Esophagus muscularis mucosa (tissue), 4 donors: ENCODE measurements at places on chromosomes 6 and 20. TPM values are rescaled to one million over a fixed set of nuclear protein-coding genes. Genes with fewer than 3 reads are reported as not detected.
A peak's percentile ranks its signal among the peaks of the same experiment; 100 is the strongest.

DNA sequence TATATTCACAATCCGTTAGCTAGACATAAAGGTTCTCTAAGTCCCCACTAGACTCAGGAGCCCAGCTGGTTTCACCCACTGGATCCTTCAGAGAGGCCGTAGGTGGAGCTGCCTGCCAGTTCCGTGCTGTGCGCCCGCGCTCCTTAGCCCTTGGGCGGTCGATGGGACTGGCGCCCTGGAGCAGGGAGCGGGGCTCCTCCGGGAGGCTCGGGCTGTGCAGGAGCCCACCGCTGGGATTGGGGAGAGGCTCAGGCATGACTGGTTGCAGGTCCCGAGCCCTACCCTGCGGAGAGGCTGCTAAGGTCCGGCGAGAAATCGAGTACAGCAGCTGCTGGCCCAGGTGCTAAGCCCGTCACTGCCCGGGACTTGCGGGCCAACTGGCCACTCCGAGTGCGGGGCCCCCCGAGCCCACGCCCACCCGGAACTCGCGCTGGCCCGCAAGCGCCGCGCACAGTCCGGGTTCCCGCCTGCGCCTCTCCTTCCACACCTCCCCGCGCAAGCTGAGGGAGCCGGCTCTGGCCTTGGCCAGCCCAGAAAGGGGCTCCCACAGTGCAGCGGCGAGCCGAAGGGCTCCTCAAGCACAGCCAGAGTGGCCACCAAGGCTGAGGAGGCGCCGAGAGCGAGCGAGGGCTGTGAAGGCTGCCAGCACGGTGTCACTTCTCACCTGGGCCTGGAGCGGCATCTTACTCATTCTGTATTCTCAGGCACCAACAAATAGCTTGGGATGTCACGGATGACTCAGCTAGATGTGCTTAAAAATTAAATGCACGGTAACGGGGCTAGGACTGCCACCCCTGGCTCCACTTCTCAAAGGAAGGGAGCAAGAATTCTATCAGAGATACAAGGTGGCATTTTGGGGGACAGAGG, 44.1 kb downstream of the IRF4 start:
- H3K4me1 ChIP-seq = no peaks in the 10 kb centered on the region
- no peak overlapping the region for H3K4me3 ChIP-seq
- DNase-seq = no peak
- H3K36me3 ChIP-seq = no peaks in the 10 kb centered on the region
- no peaks in the 10 kb centered on the region for H3K27me3 ChIP-seq

GRCh38 chr6:41734666-41735426, 562 bp downstream of the TFEB start:
- no peaks in the 10 kb centered on the region for H3K27me3 ChIP-seq
- peak; percentile 95 for DNase-seq
- peak overlapping the region; percentile 96 for H3K4me3 ChIP-seq
- peak overlapping the region; percentile 98 for H3K27ac ChIP-seq
- H3K36me3 ChIP-seq = no peaks in the 10 kb centered on the region

DNA sequence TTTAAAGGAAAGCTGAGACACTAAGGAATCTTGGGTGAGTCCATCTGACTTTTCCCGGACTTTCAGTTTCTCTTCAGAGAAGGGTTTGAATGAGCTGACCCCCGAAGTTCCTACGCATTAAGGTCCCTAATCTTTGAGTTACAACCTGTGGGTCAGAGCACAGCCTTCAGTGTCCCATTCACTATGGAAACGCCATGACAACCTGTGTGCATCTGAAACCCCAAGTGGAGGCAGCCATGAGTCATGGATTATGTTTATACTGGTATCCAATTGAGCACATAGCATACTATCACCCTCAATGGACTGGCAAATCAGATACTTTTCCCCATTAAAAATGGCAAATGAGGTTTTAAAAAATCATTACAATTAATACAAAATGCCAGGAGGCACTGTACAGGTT, 11.4 kb downstream of the MYLK4 start:
- no peaks in the 10 kb centered on the region for H3K36me3 ChIP-seq
- no peak overlapping the region for H3K27ac ChIP-seq
- DNase-seq = no peak
- no peak overlapping the region for H3K4me3 ChIP-seq
- H3K4me1 ChIP-seq = peaks cover 25% of the 10 kb centered on the region

- no peak overlapping the region for H3K27ac ChIP-seq
- H3K4me1 ChIP-seq = no peaks in the 10 kb centered on the region
- DNase-seq = no peak
- H3K36me3 ChIP-seq = no peaks in the 10 kb centered on the region
- H3K27me3 ChIP-seq = no peaks in the 10 kb centered on the region
Measured at GRCh38 chr6:148682990-148683389, 63.8 kb upstream of the UST start.

DNA sequence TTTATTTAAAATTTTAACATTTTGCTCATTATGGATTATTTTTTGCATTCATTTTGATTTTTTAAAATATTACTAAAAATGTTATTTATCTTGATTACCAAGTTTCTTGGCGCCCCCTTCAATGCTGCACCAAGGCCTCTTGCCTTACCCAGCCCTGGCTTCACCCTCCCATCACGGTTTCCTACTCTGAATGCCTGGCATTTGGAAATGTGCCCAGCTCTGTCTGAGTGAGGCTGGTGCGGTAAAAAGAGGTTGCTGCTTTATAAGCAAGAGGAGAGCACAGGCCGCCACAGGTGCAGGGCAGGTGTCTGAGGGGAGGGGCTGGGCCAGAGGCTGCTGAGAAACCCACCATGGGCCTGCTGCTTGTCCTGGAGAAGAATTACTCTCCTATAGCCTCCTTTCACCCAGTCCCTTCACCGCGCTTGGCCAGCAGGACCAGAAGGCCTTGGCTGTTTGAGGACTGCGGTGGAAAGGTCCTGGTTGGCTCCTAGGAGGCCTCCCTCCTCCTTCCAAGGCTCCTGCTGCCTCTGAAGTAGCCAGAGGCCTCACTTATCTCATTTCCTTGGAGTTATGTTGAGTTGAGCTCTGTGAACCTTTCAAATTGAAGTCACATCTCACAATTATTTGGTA, 62.6 kb downstream of the BANF2 start:
- H3K4me1 ChIP-seq = no peaks in the 10 kb centered on the region
- no peak overlapping the region for H3K27ac ChIP-seq
- no peaks in the 10 kb centered on the region for H3K36me3 ChIP-seq
- no peaks in the 10 kb centered on the region for H3K27me3 ChIP-seq
- no peak for DNase-seq
- no peak overlapping the region for H3K4me3 ChIP-seq

C6orf58 gene
- total RNA-seq = not detected

CDH26 gene
- total RNA-seq = 0.83 TPM

TMEM217 gene
- total RNA-seq = not detected

MCHR2 gene
- not detected for total RNA-seq

RFX6 gene
- not detected for total RNA-seq

MEI4 gene
- total RNA-seq = 0.39 TPM

TPX2 gene
- total RNA-seq = under 0.01 TPM

CDH22 gene
- total RNA-seq = 0.42 TPM

ROMO1 gene
- 330 TPM for total RNA-seq
